ENCODE measurements at places on chromosomes 16 and 17.

DNA sequence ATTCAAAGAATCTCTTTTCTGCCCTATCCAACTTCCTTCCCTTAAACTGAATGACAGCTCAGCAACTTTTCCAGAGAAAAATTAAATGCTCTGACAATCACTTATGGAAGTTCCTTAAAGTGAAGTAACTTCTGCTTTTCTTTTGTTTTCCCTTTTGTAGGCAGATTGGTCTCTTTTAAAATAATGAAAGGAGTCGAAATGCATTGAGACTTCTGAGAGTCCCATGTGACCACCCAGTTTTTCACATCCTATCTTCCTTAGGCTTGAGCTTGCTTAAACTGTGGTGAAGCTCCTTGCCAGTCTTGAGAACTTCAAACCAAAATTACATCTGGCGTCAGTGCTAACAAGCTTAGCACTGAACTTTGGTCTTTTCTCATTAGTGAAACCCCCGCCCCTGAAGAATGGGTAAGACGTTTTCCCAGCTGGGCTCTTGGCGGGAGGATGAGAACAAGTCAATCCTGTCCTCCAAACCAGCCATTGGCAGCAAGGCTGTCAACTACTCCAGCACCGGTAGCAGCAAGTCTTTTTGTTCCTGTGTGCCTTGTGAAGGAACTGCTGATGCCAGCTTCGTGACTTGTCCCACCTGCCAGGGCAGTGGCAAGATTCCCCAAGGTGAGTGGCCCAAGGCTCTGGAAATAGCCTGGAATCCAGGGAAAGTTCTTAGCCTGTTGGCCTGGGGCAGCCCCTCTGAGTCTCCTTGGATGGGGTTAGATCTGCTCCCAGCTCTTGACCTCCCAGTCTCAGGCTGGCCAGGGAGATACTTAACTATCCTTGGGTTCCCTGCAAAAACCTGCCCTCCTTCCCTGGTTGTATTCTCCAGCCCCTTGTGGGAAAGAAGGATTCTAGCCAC is 1.2 kb downstream of the TMEM106A start:
- DNase-seq, result no peak

GRCh38 chr17:39305978-39306377 is 80.2 kb upstream of the STAC2 start:
- DNase-seq, result no peak

- DNase-seq, result no peak
Observed at GRCh38 chr16:68607443-68607842, 37.7 kb upstream of the CDH3 start.

- DNase-seq, result peak; percentile 85
Observed at GRCh38 chr17:68910251-68910705, 44.9 kb downstream of the ABCA8 start.

- DNase-seq, result peak; percentile 61
Observed at GRCh38 chr17:51056813-51057510, 63.7 kb downstream of the SPAG9 start.

- no peak for DNase-seq
Observed at GRCh38 chr16:970386-970765, 408 bp downstream of the LMF1 start.

DNA sequence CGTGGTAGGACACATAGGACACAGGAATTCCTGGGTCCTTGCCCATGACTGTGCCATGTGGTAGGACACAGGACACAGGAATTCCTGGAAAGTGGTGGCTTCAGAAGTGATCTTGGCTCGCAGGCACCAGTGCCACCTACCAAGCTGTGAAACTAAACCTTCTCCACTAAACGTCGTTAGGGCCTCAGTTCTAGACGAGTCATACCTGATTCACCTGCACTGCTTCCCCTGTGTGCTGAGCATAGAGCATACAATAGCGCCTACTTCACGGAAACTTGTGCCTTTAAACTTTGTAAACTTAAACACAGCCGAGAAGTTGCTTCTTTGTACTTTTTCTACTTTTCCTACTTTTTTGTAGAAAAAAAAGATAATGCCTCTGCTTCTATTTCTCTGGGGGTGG is 4.8 kb downstream of the SOX8 start:
- DNase-seq, result no peak

DNA sequence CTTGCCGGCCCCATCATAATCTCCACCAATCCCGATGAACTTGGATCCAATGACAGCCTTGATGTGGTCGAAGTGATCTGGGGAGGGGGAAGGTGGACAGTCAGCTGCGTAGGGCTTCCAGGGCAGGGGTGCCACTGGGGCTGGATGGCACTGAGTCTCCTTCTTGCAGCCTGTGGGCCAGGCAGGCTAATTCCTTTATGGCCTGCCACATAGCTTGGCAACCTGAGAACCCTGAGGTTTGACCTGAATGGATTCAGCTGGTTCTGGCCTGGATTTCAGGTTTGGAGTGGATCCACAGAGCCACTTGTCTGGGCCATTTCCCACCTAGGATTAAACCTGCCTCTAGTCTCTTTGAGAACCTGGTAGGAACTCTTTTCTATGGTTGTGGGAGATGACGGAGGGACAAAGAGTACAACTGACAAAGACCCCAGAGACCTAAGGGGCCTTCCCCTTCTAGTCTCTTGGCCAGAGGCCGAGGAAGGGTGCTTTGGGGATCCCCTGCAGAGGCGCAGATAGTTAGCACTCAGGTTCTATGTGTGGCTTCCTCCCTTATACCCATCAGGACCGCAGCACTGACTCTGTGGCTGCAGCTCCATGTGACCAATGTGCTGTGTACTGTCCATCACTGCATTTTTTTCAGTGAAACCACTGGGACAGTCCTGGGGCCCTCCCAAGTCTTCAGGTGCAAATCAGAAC is 9.2 kb upstream of the DPEP3 start:
- no peak for DNase-seq

GRCh38 chr17:27958708-27959381 is 65.7 kb upstream of the LYRM9 start:
- no peak for DNase-seq

- DNase-seq, result no peak
Observed at GRCh38 chr17:77002103-77003045, 134.2 kb downstream of the MGAT5B start.

DNA sequence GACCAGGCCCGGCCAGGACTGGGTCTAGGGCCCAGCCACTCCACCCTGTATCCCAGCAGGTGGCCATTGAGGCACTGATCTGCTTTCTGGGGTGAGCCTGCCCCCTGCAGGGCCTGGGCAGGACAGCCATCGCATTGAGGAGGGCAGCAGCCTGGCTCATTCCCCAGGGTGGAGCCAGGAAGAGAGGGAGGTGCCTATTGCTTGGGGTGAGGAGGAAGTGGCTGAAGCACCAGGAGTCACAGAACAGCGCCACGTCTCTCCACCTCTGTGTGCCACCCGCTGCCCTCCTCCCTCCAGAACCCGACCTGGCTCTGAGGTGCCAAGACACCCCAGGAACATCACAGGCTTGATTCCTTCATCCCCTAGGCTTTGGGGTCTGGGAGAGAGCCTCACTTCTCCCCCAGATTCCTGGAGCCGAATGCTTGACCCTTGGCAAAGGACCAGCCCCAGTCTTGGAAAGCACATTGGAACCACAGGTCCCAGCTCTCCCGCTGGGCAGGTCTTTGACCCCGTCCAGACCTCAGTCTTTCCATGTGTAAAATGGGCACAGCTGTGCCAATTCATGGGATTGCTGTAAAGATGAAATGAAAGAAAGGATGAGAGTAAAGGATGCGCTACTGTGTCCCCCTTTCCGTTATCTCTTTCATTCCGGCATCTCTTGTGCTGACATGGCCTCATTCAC is 7.2 kb upstream of the KRT36 start:
- peak; percentile 22 for DNase-seq

DNA sequence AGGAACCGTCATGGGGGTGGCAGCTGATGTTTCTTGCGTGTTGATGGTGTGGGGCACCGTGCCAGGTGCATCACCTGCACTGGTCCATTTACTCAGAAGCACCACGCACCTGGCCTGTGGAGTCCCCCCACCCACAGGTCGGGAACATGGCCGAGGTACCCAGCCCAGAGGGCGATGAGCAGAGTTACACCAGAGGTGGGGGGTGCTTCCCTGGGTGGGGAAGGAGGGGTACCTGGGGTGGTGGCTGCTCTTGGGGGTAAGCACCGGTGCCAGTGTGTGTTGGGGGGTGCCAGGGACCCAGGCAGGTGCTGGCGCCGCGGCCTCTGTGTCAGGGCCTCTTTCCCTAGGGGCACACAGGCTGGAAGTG is 5.0 kb upstream of the ZNF750 start:
- DNase-seq, result no peak

DNA sequence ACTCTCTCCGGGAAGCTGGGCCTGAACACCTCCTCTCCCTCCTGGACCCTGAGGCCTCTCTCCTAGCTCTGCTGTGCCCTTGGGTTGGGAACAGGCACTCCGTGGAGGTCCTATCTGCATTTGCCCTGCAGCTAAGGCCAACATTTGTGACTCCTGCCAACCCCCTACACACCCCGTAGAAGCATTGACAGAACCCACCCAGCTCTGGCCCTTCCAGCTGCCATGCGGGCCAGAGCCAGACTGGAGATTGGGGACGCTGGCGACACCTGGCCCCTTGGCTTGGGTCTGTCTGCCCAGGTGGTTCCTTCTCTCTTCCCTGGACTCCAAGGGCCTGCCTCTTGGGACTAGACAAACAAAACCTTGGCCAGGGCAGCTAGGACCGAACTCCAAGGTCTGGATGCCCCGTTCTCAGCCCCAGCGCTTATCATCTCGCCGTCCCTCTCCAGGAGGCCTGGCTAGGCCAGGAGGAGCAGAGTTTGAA is 644 bp upstream of the RHBDF2 start:
- DNase-seq, result no peak

DNA sequence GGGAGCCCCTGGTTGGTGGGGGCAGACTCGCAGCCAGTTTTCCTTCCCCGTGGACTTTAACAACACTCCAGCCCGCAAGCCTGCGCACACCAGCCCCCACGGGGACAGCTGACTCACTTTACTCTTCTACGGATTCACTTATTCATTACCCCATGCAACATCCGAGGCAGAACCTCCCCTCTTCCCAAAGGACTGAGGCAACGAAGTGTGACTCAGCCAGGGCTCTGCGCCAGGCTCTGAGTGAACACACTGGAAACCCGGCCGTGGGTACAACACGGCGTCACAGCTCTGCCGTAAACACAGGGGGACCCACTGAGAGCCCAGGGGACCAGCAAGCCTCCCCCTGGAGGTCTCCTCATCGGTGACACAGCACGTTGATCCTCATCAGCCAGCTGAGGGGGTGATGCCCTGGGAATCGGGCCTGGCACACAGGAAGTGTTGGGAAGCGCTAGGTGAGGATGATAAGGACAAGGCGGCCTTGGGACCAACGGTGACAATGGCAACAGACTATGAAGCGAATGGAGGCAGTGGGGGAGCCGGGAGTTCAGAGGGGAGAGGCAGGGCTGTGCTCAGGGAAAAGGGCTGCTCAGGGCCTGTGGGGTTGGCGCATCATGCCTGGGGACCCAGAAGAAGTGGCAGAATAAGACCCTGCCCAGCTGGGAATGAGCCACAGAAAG is 14.6 kb downstream of the COTL1 start:
- DNase-seq, result no peak

- no peak for DNase-seq
Observed at GRCh38 chr17:72336026-72336803, 215.4 kb downstream of the SOX9 start.

DNA sequence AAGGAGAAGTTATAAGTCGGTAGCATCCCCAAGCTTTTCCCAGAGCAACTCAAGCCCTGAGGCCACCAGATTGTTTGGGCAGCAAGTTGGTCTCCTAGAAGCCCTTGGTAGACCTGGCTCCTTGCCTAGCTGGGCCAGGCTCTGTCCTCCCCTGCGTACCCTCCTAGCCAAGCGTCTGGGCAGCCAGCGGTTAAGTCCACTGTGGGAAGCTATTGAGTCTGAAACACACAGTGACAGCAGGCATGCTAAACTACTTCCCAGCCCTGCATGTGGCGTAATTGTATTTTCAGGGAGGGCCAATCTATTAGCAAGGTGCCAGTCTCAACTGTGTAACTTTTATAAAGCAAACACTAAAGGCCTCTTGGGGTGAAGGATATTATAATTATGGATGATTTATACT is 419.1 kb upstream of the RBFOX1 start:
- DNase-seq, result no peak

DNA sequence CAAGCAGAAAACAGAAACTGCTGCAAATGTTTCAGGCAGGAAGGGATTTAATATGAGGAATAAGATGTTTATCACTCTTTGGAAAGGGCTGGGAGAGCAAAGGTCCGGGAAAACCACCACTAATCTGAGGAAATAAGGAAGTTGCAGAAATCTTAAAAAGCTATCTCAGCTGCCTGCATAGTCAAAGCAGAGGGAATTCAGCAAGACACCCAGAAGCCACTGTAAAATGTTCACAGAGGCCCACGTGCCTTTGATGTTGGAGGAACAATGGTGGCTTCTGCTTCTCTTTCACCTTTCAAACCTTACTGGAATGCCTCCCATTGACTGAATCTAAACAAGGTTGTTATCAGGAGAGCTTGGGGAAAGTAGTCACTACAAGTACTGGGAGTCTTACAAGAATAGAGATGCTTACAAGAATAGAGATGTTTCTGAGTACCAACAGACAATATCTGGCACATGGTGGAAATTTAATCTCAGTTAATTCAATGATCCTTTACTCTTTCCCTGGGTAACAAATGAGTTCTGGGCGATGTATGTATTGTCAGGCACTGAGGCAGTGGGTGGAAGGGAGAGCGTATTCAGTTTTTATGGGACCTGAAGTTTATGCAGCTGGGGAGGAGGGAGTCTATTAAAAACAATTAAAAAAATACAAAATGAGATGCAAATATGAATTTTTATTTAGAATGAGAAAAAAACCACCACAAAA is 56.1 kb upstream of the MED13 start:
- DNase-seq, result no peak

- no peak for DNase-seq
Observed at GRCh38 chr16:53065461-53066061, 10.8 kb downstream of the CHD9 start.

DNA sequence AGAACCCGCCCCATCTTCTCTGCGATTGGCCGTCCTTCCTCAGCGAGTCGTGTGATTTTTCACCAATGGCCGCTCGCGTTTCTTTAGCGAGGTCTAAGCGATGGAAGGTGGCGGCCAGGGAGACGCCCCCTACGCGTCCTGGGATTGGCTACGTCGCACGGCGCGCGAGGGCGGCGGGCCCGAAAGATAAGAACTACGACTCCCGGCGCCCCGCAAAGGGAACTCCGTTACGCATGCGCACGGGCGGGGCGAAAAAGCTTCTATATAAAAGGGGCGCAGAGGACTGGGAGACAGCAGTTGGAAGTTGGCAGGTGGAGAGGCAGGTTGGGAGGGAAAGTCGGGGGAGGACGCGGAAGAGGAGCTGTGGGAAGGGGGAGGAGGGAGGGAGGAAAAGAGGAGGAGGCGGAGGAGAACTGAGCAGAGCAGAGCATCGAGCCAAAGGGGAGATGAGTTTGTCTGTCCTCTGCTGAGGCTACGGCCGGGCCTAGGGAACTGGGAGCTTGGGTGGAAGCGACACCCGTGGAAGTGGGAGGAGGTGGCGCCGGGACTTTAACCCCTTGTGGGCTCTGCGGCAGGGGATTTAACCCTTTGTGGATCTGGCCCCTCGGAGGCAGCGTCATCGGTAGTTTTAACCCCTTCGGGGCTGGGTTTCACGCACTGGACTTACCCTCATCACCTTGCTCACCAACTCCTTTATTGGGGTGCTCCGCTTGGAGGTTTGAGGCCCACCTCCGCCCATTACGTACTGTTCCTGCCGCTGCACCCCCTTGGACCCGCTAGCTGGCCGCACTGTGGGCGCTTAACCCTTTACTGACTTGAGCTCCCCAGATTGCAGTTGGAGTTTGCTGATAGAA is at the start of gene HEXIM1:
Gene HEXIM1, plus strand, starts transcription at position 293 of the 854 bp plus-strand sequence. CDS start 716 bp downstream, outside the sequence.
- peak; percentile 100 for DNase-seq

Measured in DMS 273 treated with DMSO at 0.1 percent for 48 hours (cell line).